ENCODE measurements at places on chromosomes 3 and 15.

DNA sequence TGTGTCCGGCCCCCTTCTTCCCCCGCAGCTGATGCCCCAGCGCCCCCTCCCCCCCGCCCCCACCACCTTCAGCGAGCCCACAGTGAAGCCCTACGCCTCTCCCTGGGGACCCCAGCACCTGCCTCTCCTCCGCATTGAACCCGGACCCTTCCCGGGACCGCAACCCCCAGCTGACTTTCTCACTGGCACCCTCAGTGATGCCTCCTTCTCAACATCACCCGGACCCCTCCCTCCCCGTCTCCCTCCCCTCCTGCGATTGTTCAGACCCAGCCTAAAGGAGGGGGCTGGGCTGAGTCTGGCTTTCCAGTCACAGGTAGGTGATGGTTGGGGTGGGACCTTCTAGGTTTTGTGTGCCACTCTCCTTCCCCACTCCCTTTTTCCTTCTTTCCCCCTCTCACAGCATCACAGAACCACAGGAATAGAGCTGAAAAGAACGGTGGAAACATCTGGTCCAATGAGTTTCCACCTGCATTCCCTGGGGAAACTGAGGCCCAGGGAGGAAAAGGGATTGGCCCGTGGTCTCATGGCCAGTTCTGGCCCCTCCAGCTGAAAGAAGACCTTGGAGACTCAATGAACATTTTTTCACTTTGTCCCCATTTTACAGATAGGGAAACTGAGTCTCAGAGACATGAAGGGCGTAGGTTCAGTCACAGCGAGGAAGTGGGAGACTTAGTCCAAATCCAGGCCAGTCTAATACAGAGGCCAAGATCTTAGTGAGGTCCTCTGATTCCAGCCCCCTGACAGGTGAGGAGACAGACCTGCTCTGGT lies 828 bp downstream of the CAND2 start:
- DNase-seq = no peak

GRCh38 chr3:42908675-42909074 lies 2.7 kb downstream of the ZNF662 start:
- no peak for DNase-seq

DNA sequence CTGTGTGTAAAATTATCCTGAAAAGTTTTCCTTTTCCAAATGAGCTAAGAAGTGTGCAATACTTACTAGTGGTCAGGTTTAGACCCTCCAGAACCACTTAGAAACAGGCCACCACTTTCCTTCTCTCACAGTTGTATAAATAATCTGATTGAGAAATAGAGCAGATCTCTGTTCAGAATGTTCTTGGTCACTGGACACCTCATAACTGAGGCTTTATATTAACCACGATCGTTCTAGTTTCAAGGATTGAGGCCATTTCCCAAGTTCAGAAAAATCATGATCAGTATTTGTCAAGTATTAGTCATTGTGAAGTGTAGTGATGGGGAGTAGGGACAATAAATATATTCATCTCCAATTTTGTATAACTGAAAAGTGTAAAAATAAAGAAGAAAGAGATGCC lies 1.0 kb upstream of the MAP3K13 start:
- no peak for DNase-seq

GRCh38 chr3:29597376-29598008 lies 316.6 kb downstream of the RBMS3 start:
- DNase-seq = no peak

- DNase-seq = no peak
These were observed 15.2 kb downstream of the GNAI2 start for GRCh38 chr3:50251220-50251619.

GRCh38 chr3:181497358-181497757 lies 214.4 kb upstream of the SOX2 start:
- no peak for DNase-seq

DNA sequence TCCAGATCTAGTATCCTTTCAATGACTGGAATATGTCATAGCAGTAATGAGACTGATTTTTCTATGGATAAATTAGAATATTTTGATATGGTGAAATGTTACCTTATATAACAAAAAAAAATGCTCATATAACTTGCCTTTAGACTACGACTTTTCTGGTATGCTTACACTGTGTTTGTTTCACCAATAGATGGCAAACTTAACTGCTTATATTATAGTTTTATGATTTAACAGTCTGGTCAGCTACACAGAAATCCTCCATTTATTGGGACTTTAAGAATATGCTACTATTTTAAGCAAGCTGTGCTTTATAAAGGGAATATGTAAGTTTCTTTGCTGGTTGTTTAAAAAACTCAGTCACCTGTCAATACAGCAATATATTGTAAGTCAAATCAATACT lies 205.6 kb downstream of the VGLL3 start:
- no peak for DNase-seq
